Stimulated activated CD4-positive, alpha-beta T cell treated with anti-CD3 and anti-CD28 coated beads, Interleukin-15, amount 100 ng/mL, for 48 hours (primary cell): ENCODE measurements at places on chromosomes 4 and X.

DNA sequence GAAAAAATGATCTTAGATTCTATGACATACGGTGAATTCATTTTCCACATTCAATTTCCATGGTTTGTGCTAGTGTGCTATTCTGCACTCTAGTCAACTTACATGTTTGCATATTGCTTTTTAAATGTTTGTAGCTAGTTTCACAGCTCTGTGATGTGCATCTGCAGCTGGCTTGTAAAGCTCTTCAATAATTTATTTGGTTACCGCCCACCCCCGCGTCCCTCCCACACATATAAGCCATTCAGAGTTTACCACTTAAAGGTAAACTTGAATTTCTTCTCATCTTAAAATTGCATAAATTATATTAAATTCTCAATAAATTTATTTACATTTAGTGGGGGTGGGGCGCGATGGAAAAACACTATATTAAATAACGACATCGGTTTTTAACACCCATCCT is 291 bp upstream of the NBDY start:
- no peak for DNase-seq

GRCh38 chr4:93775551-93775950 is 53.0 kb upstream of the ATOH1 start:
- DNase-seq, result no peak

GRCh38 chr4:183164963-183165362 is 65.9 kb downstream of the WWC2 start:
- no peak for DNase-seq

DNA sequence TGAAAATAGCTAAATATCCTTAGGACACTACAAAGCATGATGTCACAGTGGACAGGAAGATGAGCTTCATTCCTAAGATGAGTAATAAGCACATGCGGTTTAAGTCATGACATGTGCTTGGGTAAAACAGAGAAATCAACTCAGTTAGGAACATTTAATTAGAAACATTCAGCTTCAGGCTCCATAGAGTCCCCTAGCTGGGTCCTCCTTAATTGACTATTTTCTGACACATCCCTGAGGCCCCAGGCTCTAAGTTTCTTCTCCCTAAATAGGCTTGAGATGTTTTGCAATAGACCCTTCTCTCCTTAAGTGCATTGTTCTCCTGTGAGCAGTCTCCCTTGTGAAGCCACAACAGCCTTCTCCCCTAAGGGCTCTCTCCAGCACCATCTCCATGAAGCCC is 70.4 kb upstream of the ANXA3 start:
- DNase-seq, result no peak

DNA sequence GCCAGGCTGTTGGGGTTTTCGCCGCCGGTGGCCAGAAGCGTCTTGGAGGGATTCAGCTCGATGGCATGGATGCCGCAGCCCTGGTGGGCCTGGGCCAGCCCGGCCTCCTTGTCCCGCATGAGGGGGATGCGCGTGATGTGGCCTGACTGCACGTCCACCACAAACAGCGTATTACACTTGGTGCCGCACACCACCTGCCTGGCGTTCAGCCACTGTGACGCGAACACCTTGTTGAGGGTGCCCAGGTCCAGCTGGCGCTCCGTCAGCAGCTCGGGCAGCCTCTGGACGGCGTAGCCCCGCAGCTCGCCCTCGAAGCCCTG is 728 bp downstream of the DCAF12L2 start:
- no peak for DNase-seq

DNA sequence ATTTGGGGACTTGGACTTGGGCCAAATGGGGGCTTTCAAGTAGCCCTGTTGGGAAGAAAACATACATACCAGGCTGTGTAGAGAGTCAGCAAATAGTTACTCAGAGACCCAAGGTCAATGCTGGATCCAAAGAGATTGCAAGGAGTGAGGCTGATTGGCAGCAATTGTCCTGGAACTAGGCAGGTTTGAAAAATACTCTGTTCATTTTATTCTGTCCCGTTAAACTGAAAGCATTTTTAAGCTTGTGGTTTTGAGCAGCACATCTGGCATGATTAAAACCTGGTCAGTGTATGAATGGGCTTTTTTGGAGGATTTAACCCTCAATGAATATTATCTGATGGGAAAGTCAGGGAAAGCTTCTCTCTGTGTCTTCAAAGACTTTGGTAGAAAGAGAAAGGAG is 294.3 kb upstream of the BOD1L1 start:
- no peak for DNase-seq

DNA sequence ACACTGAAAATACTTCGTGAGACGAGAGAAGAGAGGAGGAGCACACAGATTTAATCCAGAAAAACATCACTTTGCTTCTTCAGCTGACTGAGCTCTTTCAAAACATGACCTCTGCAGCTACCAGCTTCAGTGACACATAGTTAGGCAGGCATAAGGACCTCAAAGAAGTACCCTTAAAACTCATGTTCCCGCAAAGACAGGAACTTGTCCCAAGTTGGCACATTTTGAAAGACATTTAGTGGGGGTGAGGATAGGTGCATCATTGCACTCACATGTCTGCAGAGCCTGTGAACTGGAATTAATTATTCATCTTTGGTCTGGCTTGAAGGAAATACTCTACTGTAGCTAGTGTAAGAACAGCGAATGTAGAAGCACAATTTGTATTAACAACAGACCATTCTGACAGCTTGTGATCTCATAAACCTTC is 221.8 kb downstream of the MGST2 start:
- no peak for DNase-seq

DNA sequence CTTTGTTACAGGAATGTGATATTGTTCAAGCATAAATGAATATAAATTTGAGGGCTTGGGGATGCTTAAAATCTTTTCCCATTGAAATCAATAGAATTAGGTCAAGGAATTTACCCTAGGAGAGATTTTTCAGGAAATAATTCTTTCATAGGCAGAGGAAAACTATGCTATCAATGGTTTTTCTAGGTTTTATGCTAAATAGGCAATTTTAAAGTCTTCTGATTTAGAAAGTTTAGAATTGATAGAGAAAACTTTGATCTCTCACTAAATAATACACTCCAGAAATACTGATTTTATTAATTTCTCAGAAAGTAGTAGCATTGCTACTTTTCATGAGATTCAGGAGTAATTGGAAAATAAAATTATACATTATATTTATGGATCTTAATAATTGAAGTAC is 36.5 kb upstream of the GNRHR start:
- DNase-seq, result no peak

- DNase-seq, result no peak
These were observed 61.2 kb downstream of the C4orf50 start for GRCh38 chr4:5957076-5957475.
